ENCODE measurements at places on chromosomes 16 and 17. TPM values are rescaled to one million over a fixed set of nuclear protein-coding genes. Genes with fewer than 3 reads are reported as not detected.

- DNase-seq = no peak
These were observed 9.3 kb downstream of the C16orf78 start for GRCh38 chr16:49382916-49383315.

GRCh38 chr17:50621574-50622031 is 13.1 kb upstream of the ABCC3 start:
- DNase-seq = no peak

GRCh38 chr17:65407017-65407416 is 154.4 kb downstream of the AXIN2 start:
- DNase-seq = no peak

GRCh38 chr17:9364837-9365430 is 210.7 kb downstream of the STX8 start:
- no peak for DNase-seq

- no peak for DNase-seq
These were observed 19.7 kb downstream of the ADGRG1 start for GRCh38 chr16:57648125-57648524.

The RAD51C gene
- 37.6 TPM for total RNA-seq

The RNF43 gene
- total RNA-seq = 4.7 TPM

All from left ventricle myocardium inferior (tissue), 1 donor.